Type B pancreatic cell (in vitro differentiated cells): ENCODE measurements at places on chromosomes 1 and 21. TPM values are rescaled to one million over a fixed set of nuclear protein-coding genes. Genes with fewer than 3 reads are reported as not detected.

DNA sequence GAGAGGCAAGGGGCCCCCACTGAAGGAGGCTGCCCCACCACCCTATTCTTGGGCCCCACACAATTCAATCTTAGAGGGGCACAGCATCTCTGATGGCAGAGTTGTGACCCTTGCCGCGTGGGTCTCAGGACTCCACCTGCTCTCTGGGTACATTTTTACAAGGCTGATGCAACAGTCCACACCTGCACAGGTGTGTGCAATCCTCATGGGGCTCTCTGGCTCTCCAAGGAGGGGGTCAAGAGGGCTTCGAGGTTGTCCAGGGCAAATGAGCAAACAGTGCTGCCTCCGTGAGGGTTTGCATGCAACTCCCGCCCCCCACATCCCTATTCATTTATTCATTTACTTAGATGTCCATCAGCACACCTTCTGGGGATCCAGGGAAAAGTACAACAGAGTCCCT lies 81.6 kb upstream of the IFFO2 start:
- no peak for DNase-seq
- H3K27me3 ChIP-seq: peaks cover 19% of the 10 kb centered on the region
- no peak overlapping the region for H3K27ac ChIP-seq

DNA sequence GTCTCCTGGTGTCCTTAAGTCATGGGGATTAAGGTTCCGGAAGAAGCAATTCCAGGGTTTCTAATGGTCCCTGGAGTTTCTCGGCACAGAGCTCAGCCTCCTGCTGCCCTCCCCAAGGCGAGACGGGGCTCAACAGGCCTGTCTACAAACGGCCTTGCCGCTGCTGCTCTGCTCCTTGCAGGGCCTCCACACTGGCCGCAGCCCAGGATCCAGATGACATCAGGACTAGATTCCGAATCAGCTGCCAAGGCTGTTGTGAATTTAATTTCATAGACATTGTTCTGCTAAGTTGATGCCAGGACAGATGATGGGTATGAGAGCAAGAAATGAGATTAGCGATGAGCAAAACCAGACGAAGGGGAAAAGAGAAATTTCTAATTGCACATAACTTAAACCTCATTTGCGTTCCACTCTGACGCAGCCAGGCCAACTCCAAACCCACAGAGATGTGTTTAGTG lies 103.6 kb upstream of the BACE2 start:
- H3K4me1 ChIP-seq: peaks cover 30% of the 10 kb centered on the region
- H3K27me3 ChIP-seq: peaks cover 27% of the 10 kb centered on the region
- no peak for DNase-seq
- H3K36me3 ChIP-seq: no peaks in the 10 kb centered on the region

DNA sequence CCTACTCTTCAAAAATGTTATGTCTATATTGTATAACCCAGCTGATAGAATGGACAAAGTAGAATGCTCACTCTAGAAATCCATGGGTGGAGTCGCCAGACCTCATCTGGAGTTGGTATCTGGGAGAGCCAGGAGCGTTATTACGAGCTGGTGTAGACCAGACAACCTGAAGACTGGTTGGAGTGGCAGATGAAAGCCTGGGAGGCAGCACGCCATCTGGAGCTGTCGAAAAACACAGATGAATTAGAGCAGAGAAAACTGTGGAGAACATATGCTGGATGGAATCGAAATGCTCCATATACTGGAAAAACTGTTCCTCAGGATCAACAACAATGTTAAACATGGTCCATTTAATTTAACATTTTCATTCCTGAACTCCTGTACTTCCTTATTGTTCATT lies 333.6 kb downstream of the KCTD3 start:
- no peak overlapping the region for H3K27ac ChIP-seq
- H3K27me3 ChIP-seq: no peaks in the 10 kb centered on the region
- no peaks in the 10 kb centered on the region for H3K36me3 ChIP-seq
- H3K4me1 ChIP-seq: no peaks in the 10 kb centered on the region
- H3K4me3 ChIP-seq: no peak overlapping the region

DNA sequence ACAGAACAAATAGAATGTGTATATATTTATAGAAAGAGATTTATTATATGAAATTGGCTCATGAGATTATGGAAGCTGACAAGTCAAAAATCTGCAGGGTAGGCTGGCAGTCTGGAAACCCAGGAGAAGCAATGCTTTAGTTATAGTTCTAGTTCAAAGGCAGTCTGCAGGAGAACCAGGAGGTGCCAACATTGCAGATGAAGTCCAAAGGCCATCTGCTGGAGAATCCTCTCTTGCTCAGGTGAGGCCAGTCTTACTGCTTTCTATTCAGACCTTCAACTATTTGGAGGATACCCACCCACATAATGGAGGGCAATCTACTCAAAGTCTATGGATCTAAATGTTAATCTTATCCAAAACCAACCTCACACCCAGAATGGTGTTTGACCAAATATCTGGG lies 75.9 kb upstream of the MRPS6 start:
- H3K27me3 ChIP-seq: no peaks in the 10 kb centered on the region
- H3K4me1 ChIP-seq: no peaks in the 10 kb centered on the region
- H3K36me3 ChIP-seq: no peaks in the 10 kb centered on the region
- no peak overlapping the region for H3K27ac ChIP-seq
- DNase-seq: no peak

DNA sequence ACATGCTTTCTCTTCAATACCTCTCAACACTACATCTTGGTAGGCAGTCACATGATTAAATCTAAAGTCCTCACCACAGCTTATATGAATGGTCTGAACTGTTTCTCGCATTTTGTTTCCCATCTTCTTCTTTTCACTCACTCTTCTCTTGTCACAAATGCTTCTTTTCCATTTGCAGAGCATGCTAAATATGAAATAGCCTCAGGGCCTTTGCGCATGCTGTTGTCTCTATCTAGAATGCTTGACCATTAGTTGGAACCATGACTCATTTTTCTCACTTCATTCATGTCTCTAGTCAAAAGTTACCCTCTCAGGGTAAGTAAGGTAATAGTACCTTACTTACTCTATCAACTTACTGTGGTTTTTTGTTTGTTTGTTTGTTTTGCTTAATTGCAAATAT lies 239.7 kb downstream of the PTPRC start:
- no peaks in the 10 kb centered on the region for H3K27me3 ChIP-seq
- no peak overlapping the region for H3K4me3 ChIP-seq
- no peak for DNase-seq
- H3K4me1 ChIP-seq: peaks cover 9% of the 10 kb centered on the region
- peaks cover 38% of the 10 kb centered on the region for H3K36me3 ChIP-seq
- no peak overlapping the region for H3K27ac ChIP-seq

- peaks cover 22% of the 10 kb centered on the region for H3K4me1 ChIP-seq
- H3K4me3 ChIP-seq: peak overlapping the region; percentile 98
- H3K27me3 ChIP-seq: no peaks in the 10 kb centered on the region
- peak overlapping the region; percentile 98 for H3K27ac ChIP-seq
- peaks cover 5% of the 10 kb centered on the region for H3K36me3 ChIP-seq
These were observed 296 bp upstream of the RNPEP start for GRCh38 chr1:201982082-201982622.

- H3K36me3 ChIP-seq: no peaks in the 10 kb centered on the region
- peaks cover 16% of the 10 kb centered on the region for H3K4me1 ChIP-seq
- H3K27ac ChIP-seq: peak overlapping the region; percentile 20
- no peak overlapping the region for H3K4me3 ChIP-seq
- DNase-seq: no peak
These were observed 1.1 kb upstream of the LCK start for GRCh38 chr1:32249831-32250525.

DNA sequence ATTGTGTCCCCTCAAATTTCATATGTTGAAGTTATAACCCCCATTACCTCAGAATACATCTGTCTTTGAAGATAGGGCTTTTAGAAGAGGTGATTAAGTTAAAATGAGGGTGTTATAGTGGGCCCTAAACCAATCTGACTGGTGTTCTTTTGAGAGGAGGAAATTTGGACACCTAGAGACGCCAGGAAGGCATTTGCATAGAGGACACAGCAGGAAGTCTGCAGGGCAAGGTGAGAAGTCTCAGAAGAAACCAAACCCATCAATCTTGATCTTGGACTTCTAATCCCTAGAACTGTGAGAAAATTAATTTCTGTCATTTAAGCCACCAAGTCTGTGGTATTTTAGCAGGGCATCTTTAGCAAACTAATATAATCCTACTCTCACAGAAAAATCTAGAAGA lies 13.0 kb downstream of the GOLPH3L start:
- H3K4me3 ChIP-seq: no peak overlapping the region
- no peak for DNase-seq
- H3K36me3 ChIP-seq: peaks cover 13% of the 10 kb centered on the region
- H3K4me1 ChIP-seq: peaks cover 3% of the 10 kb centered on the region
- no peak overlapping the region for H3K27ac ChIP-seq
- no peaks in the 10 kb centered on the region for H3K27me3 ChIP-seq

- H3K4me3 ChIP-seq: no peak overlapping the region
- no peak for DNase-seq
- no peak overlapping the region for H3K27ac ChIP-seq
- no peaks in the 10 kb centered on the region for H3K36me3 ChIP-seq
- H3K27me3 ChIP-seq: peaks cover 23% of the 10 kb centered on the region
These were observed 5.3 kb upstream of the ALDH9A1 start for GRCh38 chr1:165703648-165704047.

NBPF4 gene
- 0.10 TPM in 1 of 2 replicates, not detected in the other for total RNA-seq

NT5C1A gene
- total RNA-seq: 0.43 TPM in 1 of 2 replicates, not detected in the other

ELAVL4 gene
- 1.0 and 2.5 TPM in 2 replicates for total RNA-seq

S100A2 gene
- 0.75 and 2.4 TPM in 2 replicates for total RNA-seq

DNA sequence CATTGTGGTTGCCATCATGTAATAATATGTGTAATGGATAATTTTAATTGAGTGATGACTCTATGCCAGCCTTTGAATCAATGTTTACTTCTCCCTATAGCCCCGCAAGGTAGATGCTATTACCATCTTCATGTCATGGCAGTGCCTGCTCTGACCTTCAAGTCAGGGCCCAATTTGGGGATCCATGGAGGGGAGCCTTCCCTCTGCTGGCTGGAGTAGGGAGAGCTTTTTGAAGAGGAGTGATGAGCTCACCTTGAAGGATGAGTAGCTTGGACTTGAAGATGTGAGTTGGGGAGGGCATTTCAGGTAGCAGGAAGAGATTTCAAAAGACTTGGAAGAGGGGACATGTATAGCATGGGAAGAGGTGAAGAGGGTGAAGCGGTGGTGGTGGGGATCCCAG lies 189.2 kb downstream of the FOXD2 start:
- H3K27me3 ChIP-seq: peaks cover 45% of the 10 kb centered on the region
- DNase-seq: no peak
- no peak overlapping the region for H3K27ac ChIP-seq
- H3K36me3 ChIP-seq: no peaks in the 10 kb centered on the region
- no peak overlapping the region for H3K4me3 ChIP-seq
- peaks cover 23% of the 10 kb centered on the region for H3K4me1 ChIP-seq

- DNase-seq: no peak
- H3K27ac ChIP-seq: peak overlapping the region; percentile 91
- peak overlapping the region; percentile 93 for H3K4me3 ChIP-seq
- H3K4me1 ChIP-seq: peaks cover 53% of the 10 kb centered on the region
These were observed 1.3 kb downstream of the KDM5B start for GRCh38 chr1:202806845-202807450.

DNA sequence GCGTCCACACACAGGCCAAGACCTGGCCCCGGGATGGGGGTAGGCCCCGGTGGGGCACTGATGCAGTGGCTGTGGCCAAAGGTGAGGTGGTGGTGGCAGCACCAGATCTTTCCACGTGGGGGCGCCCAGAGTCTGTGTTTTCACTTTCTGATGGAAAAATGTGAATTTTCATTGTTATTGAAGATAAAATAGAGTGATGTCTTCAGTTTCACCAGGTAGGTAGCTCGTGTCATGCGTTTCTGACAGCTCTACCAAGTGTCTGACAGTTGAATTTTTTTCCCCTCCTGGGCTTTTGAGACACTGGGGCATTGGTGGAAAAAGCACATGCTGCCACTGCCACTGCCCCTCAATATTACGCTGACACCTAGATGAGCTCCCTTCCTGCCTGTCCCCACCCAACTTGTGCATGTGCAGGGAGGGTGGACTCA lies 40.0 kb upstream of the MAGOH start:
- H3K4me1 ChIP-seq: peaks cover 8% of the 10 kb centered on the region
- no peak overlapping the region for H3K4me3 ChIP-seq
- H3K27ac ChIP-seq: peak overlapping the region; percentile 40
- DNase-seq: peak; percentile 80
- no peaks in the 10 kb centered on the region for H3K36me3 ChIP-seq

DNA sequence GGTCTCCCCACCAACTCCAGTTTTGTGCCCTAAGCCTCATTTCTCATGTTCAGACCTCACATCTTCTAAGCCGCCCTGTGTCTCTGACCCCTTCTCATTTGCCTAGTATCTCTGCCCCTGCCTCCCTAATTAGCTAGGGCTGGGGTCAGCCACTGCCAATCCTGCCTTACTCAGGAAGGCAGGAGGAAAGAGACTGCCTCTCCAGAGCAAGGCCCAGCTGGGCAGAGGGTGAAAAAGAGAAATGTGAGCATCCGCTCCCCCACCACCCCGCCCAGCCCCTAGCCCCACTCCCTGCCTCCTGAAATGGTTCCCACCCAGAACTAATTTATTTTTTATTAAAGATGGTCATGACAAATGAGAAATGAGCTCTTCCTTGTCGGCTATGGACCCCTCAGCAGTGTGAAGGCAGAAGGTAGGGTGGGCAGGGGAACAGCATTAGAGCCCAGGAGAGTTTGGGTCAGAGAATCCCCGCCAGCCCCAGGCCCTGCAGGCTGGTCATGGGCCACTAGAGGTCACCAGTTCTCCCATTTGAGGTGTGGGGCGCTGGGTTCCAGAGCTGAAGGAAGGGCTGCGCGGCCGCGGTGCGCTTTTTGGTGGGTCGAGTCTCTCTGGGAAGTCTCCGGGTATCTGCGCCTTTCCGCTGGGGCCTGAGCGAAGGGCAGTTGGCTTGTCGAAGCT lies 11.5 kb downstream of the ADAMTSL4 start:
- H3K27me3 ChIP-seq: no peaks in the 10 kb centered on the region
- H3K27ac ChIP-seq: peak overlapping the region; percentile 100
- H3K4me1 ChIP-seq: peaks cover 38% of the 10 kb centered on the region
- no peaks in the 10 kb centered on the region for H3K36me3 ChIP-seq
- DNase-seq: peak; percentile 93

DNA sequence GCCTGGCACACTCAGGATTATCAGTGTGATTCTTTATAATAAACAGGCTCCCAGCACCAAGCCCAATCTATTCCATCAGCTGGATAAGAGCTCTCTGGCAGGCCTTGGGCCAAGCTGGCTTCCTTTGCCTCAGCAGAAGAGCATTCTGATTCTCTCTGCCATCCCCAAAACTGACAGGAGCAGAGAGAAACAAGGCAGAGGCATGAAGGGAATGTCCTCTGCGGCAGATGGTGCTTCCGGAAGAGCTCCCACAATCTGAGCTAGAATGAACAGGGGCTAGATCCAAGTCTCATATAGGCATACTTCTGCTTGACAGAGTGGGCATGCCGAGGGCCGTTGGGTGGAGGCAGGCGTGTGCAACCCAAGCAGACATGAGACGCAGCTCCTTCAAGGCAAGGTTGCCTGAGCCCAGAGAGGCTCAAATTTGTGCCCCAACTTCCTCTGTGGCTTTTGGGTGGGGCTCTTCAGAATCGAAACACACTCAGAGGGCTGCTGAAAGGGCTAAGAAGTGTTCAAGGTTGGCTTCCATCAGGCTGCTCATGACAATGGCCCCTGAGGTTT lies 4.0 kb downstream of the CAPN2 start:
- H3K36me3 ChIP-seq: peaks cover 19% of the 10 kb centered on the region
- peaks cover 44% of the 10 kb centered on the region for H3K4me1 ChIP-seq
- no peak overlapping the region for H3K27ac ChIP-seq
- no peak for DNase-seq
- H3K4me3 ChIP-seq: no peak overlapping the region
- H3K27me3 ChIP-seq: no peaks in the 10 kb centered on the region
